AG08395 (cell line): ENCODE measurements at places on chromosomes 11 and 22.

GRCh38 chr22:48576333-48577013 is 1251.2 kb downstream of the BRD1 start:
- DNase-seq = peak; percentile 71

DNA sequence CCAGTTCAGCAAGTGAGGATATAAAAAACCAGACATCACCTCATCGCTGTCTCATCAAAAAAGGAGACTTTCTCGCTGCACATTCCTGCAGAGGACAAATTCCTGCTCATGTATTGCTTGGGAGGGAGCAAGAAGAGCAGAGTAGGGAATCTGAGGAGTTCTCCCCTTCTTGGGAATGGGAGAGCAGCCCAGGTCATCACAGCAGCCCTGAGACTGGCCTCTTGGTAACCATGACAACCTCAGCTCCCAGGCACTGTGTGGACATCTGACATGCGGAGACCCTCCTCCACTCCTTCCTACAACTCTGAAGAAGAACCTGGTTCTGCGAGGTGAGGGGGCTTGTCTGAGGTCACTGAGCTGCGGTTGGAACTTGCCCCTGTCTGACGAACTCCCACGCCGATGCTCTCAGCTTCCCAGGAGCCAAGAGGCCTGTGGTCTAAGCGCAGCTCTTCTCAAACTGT is 17.9 kb downstream of the RFPL1 start:
- no peak for DNase-seq

- no peak for DNase-seq
These were observed 432.9 kb upstream of the CNTN5 start for GRCh38 chr11:98587884-98588283.

DNA sequence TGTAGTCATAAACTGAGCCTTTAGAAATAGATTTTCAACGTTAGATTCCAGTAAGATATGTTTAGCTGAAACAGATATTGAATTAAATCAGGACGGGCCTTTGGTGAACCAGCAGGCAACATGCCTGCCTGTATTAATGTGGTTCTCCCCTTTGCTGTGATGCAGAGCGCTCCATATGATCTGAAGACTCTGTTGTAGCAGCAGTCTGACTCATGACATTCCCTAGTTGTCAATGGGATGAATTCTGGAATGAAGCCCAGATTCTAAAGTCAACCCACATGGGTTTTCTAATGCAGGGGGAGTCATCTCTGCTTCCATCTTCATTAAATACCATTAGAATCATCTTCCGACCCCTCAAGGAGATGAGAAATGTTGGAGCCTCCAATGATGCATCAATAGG is 864.5 kb downstream of the NTM start:
- DNase-seq = peak; percentile 82

DNA sequence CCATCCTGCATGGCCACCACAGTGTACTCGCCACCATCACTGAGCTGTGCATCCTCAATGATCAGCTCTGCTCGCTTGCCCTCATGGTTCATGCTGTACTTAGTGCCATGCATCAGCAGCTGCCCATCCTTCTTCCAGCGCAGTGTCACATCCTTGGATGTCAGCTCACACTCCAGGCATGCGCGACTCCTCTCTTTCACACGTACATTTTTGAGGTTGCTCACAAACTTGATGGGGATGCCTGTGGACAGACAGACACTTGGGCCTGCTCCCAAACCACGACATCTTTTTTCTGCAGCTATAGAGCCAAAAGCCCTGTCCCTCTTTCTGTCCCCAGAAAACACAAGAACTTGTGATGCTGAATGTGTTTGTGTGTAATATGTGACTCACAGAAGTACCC is 10.5 kb downstream of the IGSF22 start:
- no peak for DNase-seq

- DNase-seq = no peak
These were observed 3.3 kb downstream of the IL17REL start for GRCh38 chr22:50009251-50009650.

GRCh38 chr11:68946416-68947090 is 34.2 kb downstream of the MRGPRD start:
- DNase-seq = peak; percentile 97

DNA sequence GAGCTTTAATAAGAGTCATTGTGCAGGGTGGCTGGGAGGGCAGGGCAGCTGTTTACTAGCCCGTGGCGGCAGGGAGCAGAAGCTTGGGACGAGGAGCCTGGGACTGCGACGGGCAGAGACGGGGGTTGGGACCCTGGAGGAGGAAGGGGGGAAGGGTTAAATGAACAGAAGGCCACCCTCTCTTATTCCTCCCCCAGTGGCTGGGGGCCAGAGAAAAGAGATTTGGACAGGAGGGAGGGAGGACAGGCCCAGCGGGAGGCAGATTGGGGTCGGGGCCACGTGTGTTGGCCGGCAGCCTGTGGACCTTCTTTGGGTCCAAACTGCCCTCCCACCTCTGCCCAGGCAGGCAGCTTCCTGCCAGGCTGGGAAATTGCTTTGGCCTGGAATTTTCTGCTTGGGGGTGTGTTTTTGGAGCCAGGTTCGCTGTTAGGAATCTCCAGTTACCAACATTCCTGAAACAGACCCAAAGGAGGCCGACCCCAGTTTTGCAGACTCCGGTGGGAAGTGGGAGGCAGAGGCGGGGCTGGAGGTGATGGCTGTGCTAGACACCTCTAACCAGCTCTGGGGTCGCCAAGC is 50.2 kb downstream of the APOL3 start:
- no peak for DNase-seq

- DNase-seq = peak; percentile 93
These were observed 210.0 kb downstream of the KIRREL3 start for GRCh38 chr11:126790550-126791081.

DNA sequence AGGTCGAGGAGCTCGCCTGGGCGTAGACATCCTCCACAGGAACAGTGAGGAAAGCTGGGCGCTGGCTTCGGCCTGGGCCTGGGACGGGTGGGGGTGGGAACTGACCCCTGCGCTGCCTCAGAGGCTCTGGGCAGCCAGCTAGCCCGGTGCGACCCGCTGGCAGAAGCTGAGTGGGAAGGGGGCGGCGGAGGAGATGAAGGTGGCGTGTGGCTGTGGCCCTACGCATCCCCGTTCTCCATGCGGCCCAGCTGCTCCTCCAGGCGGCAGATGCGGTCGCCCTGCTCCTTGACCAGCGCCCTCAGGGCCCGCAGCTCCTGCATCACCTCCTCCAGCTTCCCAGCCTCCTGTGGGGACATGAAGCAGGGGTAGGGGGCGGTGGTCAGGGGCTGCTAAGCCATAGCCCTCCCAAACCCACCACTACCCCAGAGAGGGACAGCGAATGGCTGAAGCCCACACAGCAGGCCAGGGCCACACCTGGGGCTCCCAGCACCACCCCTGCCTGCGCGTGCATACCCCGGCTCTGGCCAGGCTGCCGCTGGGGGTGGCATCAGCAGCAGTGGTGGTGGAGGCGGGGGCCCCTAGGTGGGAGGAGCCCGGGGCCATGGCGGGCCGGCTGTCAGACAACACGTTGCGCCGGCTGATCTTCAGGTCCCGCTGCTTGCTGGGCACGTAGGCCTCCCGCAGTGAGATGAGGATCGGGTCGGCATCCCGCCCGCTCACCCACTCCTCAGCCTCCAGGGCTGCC is 848 bp upstream of the PTPRCAP start:
- DNase-seq = no peak

DNA sequence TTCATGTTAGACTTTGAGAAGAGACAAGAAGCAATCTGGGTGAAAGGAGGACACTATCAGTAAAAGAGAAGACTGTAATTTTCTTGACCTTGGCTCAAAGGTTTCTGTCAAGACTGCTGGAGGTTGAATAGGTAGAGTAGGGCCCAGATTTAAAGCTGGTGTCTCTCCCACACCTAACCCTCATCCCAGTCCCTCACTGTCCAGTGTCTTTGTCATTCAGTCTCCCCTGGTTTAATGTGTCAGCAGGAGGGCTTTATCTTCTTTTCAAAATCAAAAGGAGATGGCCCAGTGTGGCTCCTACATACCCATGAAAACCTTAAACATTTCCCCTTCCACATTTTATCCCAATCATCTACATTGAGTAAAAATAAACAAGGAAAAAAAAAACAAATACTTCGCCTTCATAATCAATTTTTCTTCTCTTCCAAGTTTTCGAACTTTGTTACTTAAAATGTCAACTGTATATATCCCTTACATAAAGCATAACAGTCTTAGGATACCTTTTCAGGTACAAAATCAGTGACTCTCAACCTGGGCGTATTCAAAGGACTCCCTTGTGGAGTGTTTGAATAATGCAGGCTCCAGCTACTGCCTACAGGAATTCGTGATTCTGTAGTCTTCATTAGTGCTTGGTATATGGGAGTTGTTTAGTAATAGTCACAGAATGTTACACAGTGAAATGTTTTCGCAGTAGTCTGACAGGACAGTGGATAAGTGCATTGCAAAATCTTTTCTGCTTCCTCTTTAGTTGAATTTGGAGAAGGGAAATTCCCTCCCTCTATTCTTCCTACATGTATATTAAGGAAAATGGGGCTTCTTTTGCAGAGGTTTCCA is 87.2 kb downstream of the FAT3 start:
- DNase-seq = no peak

DNA sequence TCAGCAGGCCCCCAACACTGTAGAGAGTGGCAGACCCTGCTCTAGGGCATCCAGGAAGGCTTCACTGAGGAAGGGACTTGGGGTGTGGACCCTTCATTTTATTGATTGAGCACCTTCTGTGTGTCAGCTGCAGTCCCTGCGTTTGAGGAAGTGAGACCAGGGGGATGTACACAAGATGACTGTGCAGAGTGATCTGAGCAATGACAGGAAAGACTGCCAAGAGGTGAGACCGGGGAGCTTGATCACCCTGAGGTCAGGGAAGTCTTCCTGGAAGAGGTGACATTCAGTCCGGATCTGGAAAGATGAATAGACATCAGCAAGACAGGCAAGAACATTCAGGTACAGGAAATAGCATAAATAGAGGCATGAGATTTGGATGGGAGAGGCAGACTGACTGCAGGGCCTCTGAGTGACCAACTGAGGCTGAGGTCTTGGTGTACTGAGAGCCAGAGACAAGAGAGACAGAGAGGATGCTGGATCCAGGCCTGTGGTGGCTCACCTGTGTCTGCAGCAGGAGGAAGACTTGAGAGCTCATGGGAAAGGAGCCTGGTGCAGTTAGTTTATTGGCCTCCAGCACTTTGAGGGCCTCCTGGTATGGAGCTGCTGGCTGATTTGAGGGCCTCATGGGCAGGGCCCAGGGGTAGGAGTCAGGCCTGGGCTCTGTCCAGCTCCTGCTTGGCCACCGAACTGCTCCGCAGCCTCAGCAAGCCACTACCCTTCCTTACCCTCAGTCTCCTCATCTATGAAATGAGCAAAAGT is 5.2 kb downstream of the DGAT2 start:
- no peak for DNase-seq
